Neural crest cell (in vitro differentiated cells): ENCODE measurements at places on chromosomes 2 and 18. TPM values are rescaled to one million over a fixed set of nuclear protein-coding genes. Genes with fewer than 3 reads are reported as not detected.

The ACVR1C gene
- total RNA-seq = 0.09 and 0.26 TPM in 2 replicates

The DPYSL5 gene
- total RNA-seq = 201 and 203 TPM in 2 replicates

The NOSTRIN gene
- not detected in 2 replicates for total RNA-seq

The SRD5A2 gene
- not detected in 2 replicates for total RNA-seq

The PASK gene
- 64.2 and 71.3 TPM in 2 replicates for total RNA-seq

The DCC gene
- 10.1 and 11.3 TPM in 2 replicates for total RNA-seq

The ABCG5 gene
- not detected in 2 replicates for total RNA-seq

The CFC1 gene
- total RNA-seq = not detected in 2 replicates

- peaks cover 2% of the 10 kb centered on the region for H3K36me3 ChIP-seq
- no peak overlapping the region for H3K4me3 ChIP-seq
- H3K27ac ChIP-seq = no peak overlapping the region
- DNase-seq = no peak
- H3K4me1 ChIP-seq = peaks cover 7% of the 10 kb centered on the region
Observed at GRCh38 chr2:235191978-235192377, 240.2 kb downstream of the SH3BP4 start.

DNA sequence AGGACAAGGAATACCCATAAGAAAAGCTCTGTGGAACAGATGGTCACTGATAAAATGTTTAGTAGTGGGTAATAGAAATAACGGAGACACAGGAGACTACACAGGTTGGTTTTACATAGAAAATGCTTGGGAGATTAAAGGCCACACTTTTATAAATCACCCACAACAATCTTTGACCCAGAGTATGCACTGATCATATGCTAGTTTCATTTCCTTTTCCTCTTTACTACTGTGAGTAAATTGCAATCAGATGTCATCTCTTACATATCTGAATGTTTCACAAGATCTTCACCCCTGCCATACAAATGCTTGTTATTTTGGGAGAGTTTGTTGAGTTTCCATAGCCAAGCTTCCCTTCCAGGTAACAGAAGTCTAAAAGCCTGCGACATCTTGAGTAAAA lies 978.4 kb upstream of the KLHL29 start:
- no peak for DNase-seq
- H3K27ac ChIP-seq = no peak overlapping the region

DNA sequence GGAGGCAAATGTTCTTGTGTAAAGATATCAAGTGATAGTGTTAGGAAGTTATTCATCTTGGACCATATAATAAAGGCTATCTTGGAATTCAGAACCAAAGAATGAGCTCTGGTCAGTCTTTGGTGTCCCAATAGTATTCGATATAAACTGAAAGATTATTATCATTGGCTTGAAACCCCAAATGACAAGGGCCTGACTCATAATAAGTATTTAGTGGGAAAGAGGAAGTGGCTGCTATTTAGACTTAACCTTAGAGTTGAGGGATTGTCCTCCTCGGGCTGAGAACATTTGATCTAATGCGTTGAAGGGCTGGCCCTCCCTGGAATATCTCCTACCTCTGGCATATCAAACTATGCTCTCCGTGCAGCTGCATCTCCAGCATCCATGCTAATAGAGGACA lies 67.5 kb downstream of the CDH20 start:
- H3K4me3 ChIP-seq = no peak overlapping the region
- peaks cover 21% of the 10 kb centered on the region for H3K4me1 ChIP-seq
- H3K27me3 ChIP-seq = no peaks in the 10 kb centered on the region

- H3K4me1 ChIP-seq = peaks cover 4% of the 10 kb centered on the region
- no peaks in the 10 kb centered on the region for H3K36me3 ChIP-seq
- no peak overlapping the region for H3K27ac ChIP-seq
- H3K4me3 ChIP-seq = no peak overlapping the region
- H3K27me3 ChIP-seq = no peaks in the 10 kb centered on the region
Observed at GRCh38 chr18:3340682-3341097, 78.8 kb downstream of the MYL12B start.

DNA sequence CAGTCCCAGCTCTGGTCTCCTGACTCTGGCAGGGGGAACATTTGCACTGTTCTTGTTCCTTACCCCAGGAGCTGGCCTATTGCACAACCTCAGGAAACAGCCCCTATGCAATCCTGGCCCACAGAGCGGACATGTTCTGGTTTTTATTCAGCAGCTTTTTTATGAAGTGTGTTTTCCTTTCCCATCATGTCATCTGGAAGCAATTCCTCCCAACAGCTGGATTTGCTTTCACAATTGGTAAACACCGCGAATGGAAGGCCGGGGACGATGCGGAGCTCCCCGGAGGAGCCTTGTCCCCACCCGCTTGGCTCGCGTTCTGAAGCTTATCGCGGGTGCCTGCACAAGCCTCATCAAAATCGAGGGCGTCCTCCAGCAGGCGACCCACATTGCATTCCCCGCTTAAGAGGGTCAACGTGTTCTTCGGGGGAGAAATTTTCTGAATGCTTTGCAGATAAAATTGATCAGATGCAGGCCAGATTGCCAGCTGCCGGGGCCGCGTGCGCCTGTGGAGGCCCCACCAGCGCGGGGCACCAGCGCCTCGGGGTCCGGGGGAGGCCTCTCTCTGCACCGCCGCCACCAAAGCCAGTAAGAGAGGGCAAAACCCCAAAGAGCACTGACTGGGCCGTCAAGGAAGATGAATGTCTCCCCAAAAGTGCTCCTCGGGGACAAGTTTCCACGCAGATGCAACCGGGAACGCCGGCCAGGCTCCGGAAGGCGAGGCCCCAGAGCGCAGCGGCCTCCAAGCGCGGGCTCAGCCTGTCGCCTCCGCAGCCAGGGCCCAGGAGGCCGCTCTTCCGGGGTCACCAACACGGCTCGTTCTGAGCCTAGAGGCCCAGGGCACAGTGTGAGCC lies 60.3 kb upstream of the SP3 start:
- H3K27me3 ChIP-seq = no peaks in the 10 kb centered on the region
- no peaks in the 10 kb centered on the region for H3K36me3 ChIP-seq
- peaks cover 33% of the 10 kb centered on the region for H3K4me1 ChIP-seq

- H3K4me1 ChIP-seq = peaks cover 14% of the 10 kb centered on the region
- H3K4me3 ChIP-seq = no peak overlapping the region
- DNase-seq = no peak
- H3K27ac ChIP-seq = no peak overlapping the region
- H3K36me3 ChIP-seq = no peaks in the 10 kb centered on the region
Observed at GRCh38 chr2:7419186-7419585, 502.0 kb downstream of the RNF144A start.

DNA sequence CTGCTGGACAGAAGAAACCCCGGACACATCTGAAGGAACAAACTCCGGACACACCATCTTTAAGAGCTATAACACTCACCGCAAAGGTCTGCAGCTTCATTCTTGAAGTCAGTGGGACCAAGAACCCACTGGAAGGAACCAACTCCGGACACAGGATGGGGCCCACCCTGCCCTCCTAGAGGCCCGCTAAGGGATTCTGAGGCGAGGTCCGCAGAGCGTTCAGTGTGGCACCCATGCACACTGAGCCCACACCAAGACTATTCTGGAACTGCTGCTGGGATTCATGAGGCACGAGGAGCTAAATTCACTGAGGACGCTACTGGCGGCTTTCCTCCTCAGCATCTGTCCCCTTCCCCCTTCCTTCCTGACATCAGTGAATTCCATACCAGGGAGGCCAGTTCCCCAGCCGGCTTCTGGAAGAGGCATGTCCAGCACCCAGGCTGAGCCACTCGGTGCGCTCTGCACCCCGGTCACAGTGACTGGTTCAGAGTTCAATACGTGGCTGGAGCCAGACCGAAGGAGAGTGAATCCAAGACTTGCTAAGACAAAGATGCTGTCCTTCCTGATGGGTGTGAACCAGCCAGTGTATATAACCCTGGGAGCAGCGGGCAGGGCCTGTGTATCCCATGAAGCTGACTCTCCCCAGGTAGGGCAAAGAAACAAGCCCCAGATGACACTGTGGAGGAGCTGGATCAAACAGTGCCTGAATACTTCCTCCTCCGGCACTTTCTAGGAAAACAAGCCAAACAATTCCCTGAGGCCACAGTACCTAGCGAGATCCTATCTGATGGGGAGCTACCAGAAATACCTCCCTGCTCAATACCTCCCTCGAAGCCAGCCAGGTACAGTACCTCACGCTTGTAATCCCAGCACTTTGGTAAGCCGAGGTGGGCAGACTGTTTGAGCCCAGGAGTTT lies 11.1 kb downstream of the HDAC4 start:
- no peak overlapping the region for H3K4me3 ChIP-seq
- peaks cover 16% of the 10 kb centered on the region for H3K36me3 ChIP-seq
- no peak overlapping the region for H3K27ac ChIP-seq
- DNase-seq = no peak

GRCh38 chr2:164205347-164205746 lies 415.9 kb downstream of the GRB14 start:
- peaks cover 12% of the 10 kb centered on the region for H3K4me1 ChIP-seq
- no peaks in the 10 kb centered on the region for H3K27me3 ChIP-seq
- no peak overlapping the region for H3K4me3 ChIP-seq
- H3K36me3 ChIP-seq = no peaks in the 10 kb centered on the region
- no peak overlapping the region for H3K27ac ChIP-seq
- DNase-seq = no peak

- peaks cover 79% of the 10 kb centered on the region for H3K27me3 ChIP-seq
- DNase-seq = no peak
- H3K4me1 ChIP-seq = peaks cover 11% of the 10 kb centered on the region
- H3K4me3 ChIP-seq = no peak overlapping the region
Observed at GRCh38 chr2:233331536-233331935, 22.8 kb upstream of the DGKD start.

GRCh38 chr2:231117922-231118613 lies 6.8 kb downstream of the HTR2B start:
- H3K27ac ChIP-seq = no peak overlapping the region
- no peaks in the 10 kb centered on the region for H3K36me3 ChIP-seq
- no peaks in the 10 kb centered on the region for H3K27me3 ChIP-seq
- no peak for DNase-seq
- H3K4me1 ChIP-seq = peaks cover under 1% of the 10 kb centered on the region

- H3K4me1 ChIP-seq = peaks cover 18% of the 10 kb centered on the region
- DNase-seq = no peak
- H3K27me3 ChIP-seq = no peaks in the 10 kb centered on the region
- H3K4me3 ChIP-seq = no peak overlapping the region
Observed at GRCh38 chr18:50724751-50725151, 95.1 kb downstream of the MRO start.

DNA sequence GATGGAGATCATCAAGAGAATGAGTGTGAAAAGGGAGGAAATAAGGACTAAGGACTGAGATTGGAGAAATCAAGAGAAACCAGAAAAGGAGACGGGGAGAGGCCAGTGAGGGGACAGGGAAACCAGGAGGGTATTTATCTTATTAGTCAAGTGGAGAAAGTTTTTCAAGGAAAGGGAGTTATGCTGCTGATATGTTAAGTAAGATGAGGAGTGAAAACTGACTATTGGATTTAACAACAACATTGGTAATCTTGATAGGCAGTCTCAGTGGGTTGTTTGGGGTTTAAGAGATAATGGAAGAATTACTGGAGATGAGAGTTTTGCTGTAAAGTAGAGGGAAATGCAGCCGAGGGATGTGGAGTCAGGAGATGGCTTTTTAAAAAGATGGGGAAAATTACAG lies 30.6 kb downstream of the PIKFYVE start:
- no peak overlapping the region for H3K4me3 ChIP-seq
- no peaks in the 10 kb centered on the region for H3K4me1 ChIP-seq
- H3K27ac ChIP-seq = no peak overlapping the region
- peaks cover 23% of the 10 kb centered on the region for H3K36me3 ChIP-seq

GRCh38 chr18:23106575-23106974 lies 28.7 kb upstream of the CABLES1 start:
- H3K27me3 ChIP-seq = peaks cover 6% of the 10 kb centered on the region
- H3K4me1 ChIP-seq = peaks cover 19% of the 10 kb centered on the region
- H3K4me3 ChIP-seq = no peak overlapping the region
- peak overlapping the region; percentile 37 for H3K27ac ChIP-seq
- H3K36me3 ChIP-seq = no peaks in the 10 kb centered on the region
- no peak for DNase-seq

DNA sequence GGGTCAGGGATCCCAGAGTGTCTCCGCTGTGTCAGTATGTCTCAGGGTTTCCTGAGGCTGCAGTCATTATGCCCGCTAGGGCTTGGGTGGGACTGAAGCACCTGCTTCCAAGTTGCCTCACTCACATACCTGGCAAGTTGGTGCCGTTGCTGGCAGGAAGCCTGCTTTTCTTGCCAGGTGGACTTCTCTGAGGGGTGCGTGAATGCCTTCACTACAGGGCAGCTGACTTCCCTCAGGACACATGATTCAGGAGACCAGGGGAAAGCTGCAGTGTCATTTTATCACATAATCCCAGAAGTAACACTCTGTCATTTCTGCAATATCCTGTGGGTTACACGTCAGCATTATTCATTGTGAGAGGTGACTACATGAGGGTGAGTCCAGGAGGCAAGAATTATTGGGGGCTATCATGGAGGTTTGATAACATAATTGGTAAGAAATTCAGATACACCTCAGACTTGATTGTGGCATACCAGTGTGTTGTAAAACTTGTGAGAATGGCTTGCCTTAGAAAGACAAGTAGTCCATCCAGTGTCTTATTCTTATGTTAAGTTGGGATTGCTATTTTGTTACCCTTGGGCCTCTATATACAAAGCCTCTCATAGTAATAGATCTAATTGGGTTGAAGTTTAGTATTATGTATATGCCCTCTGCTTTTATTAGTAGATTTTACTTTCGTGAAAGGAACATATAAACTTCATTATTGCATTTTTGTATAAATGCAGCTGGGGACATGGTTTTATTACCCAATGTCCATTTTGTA lies 44.1 kb downstream of the NEDD4L start:
- H3K27ac ChIP-seq = no peak overlapping the region
- H3K36me3 ChIP-seq = peaks cover 15% of the 10 kb centered on the region
- H3K4me1 ChIP-seq = no peaks in the 10 kb centered on the region
- no peaks in the 10 kb centered on the region for H3K27me3 ChIP-seq
- no peak for DNase-seq
- no peak overlapping the region for H3K4me3 ChIP-seq

DNA sequence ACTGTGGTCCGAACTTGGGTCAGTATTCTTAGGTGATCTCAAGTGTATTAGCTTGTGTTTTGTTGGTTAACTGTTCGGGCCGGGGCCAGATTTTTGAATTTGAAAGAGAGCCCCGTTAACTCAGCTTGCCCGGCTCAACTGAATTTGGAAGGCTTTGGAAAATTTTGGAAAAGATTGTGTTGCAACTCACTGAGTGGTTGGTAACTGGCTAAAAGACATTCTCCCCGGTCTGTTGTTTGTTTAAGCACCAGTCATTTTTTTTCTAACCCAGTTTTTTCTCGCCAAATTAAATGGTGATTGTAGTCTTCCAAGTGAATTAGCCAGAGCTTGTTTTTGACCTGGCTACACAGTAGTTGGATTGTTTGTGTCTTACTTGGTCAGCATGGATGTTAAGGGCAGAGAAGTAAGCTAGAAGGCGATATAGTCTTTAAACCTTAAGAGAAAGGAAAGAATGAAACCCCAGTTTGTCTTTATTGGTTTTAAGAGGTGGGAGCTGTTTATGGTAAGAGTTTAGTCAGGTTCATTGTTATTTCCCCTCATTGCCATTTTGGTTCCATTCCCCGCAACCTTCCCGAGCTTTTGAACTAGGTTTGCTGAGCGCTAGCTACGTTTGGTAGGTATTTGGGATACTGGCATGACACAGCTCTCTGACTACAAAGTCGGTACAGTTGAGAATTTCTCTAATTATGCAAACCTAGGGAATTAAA lies 2.4 kb downstream of the MAP4K4 start:
- no peak for DNase-seq
- peaks cover 14% of the 10 kb centered on the region for H3K36me3 ChIP-seq
- peaks cover 26% of the 10 kb centered on the region for H3K4me1 ChIP-seq
- peaks cover 12% of the 10 kb centered on the region for H3K27me3 ChIP-seq
- H3K4me3 ChIP-seq = no peak overlapping the region
